ENCODE measurements at places on chromosomes 11 and 22.

DNA sequence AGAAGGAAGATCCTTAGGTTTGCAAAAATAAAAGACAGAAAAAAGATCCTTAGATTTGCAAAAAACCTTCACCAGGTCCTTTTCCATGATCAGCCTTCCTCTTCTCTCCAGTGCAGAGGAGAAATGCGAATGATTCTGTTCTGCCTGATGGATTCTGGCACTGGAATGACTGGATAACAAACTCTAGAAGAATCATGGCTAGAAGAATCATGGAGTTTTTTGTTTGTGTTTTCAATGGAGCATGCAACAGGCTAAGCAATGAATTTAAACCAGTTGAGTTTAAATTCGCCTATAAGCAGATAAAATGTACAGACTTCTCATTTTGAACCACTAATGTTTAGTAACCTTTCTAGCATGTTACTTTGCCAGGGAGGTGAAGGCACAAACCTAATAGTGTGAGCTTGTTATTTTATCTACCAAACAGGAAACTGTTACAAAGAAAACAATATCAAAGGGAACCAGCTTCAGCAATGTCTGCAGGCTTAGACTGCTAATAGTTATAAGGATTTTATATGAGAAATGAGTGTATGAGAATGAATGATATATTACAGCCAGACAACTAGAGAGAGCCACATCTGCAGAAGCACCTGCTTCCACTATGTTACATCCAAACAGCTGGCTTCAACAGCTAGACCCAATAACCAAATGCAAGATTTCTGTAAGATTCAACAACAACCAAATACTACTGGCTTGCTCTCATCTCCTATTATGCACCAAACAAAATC lies 64.7 kb upstream of the APOA1 start:
- DNase-seq: no peak

DNA sequence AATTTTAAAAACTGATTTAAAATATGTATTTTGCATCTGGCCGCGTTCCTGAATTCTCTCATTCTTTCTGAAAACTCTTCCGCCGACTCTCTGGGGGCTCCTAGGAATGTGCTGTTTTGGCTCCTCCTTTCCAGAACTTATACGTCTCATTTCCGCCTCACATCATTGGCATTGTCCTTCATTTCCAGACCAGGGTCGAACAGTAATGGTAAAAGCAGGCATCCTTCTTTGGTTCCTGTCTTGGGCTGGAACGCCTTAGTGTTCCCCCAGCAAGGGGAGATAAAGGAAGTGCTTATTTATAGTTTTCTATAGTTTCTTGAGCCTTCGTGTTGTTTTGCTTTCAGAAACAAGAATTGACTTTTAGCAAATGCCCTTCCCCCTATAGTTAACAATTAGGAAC lies 10.9 kb upstream of the TNNT3 start:
- DNase-seq: no peak

- peak; percentile 75 for DNase-seq
Measured at GRCh38 chr22:30920407-30920806, 48.2 kb downstream of the MORC2 start.

DNA sequence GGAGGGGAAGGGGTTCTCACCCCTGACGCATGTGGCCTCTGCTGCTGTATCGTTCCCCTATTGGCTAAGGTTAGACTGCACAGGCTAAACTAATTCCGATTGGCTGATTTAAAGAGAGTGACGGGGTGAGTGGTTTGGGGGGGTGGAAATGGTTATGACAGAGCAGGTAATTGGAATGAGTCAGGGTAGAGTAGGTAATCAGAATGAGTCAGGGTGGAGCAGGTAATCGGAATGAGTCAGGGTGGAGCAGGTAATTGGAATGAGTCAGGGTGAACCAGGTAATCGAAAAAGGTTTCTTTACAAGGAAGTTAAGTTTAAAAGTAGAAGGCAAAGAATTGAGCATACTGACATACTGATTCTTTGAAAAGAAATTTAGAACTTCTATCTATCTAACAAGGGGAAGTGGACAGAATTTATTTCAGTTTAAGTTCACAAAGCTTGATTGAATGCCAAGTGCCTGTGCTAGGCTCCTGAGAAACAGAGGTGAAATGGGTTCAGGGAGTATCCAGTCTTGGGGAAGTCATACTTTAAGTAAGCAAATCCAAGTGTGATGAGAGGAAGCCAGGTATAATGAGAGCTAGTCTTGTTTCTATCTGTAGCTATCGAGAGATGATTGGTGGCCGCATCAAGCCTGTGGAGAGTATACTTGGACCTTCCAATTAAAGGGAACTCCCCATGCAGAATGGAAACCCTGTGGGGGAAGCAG lies 58.0 kb downstream of the C11orf91 start:
- no peak for DNase-seq

DNA sequence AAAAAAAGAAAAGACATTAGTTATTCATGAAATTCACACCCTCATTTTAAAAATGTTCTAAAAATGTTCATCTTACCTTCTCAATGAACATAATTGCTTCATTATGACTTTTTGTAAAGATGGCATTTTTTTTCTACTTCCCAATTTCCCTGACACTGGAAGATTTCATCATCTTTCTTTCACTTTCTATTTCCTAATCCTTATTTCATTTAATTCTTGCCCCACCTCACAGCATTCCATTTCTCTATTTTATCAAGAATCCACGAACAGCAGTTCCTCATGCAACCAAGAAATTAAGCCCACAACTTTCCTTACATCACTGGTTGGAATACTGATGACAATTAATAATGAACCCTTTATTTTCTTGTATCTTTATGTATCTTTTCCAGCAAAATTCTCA lies 1.9 kb downstream of the PATL1 start:
- DNase-seq: no peak

DNA sequence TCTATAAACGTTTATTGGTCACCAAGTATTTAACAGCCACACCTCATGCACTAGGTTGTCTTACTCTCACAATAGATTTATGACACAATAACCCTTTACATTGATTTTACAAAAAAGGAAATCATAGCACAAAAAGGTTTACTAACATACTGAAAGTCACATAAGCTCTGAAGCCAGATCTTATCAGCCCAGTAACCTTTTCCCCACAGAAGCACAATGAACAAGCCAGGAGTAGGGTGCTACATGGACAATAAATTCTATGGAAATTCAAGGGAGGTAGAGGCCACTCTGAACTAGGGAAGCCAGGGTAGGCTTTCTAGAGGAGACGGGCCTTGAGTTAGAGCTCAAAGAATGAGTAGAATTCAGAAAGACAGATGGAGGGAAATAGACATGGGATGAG lies 633.5 kb upstream of the CADM1 start:
- no peak for DNase-seq
